ENCODE measurements at places on chromosomes 2 and 18.

DNA sequence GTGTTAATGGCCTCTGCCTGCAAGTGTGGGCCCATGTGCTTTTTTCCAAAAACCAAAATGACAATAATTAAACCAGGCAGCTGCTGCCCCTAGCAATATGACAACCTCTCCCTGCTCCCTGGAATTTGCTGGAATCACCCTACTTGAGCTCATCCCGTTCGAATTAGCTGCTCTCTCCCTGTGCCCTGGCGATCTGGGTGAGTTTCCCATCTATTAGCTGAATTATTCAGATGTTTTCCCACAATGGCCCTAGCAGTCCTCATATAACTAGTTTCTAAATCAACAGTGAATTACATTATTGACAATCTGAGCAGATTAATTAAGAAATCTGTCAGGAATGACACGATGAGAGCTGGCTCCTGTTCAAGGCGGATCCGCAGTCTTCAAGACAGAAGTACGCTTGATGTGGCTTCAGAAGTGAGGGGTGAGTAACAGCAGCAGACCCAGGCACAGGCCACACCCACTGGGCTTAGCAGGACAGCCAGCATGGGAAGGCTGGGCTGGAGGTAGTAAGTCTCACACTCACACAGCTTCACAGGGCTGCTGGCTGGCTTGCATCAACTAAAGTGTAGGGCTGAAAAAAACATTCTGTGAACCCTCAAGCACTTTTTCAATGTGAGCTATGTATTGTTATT, 366.2 kb upstream of the ID2 start:
- H3K27ac ChIP-seq = no peak overlapping the region
- H3K4me1 ChIP-seq = peaks cover 53% of the 10 kb centered on the region
- no peak for DNase-seq
- H3K36me3 ChIP-seq = peaks cover 8% of the 10 kb centered on the region
- H3K27me3 ChIP-seq = peaks cover 17% of the 10 kb centered on the region

DNA sequence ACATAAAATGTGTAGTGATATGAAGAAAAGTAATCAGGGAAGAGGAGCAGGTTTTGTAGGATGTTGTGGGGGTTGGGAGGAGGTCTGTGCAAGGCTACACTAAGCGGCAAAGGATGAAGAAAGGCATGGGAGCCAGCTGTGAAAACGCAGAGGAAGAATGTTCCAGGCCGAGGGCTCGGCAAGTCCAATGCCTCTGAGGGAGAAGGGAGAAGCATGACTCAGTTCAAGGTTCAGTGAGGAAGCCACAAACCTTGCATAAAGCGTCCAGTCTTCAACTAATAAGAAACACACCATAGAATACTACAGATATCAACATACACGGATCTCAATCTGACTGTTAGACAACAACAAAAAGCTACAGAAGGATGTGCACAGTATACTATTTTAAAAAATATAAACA, 16.2 kb downstream of the EPB41L3 start:
- peaks cover 1% of the 10 kb centered on the region for H3K27me3 ChIP-seq
- no peak overlapping the region for H3K27ac ChIP-seq
- H3K36me3 ChIP-seq = no peaks in the 10 kb centered on the region

- DNase-seq = no peak
- H3K36me3 ChIP-seq = no peaks in the 10 kb centered on the region
- no peak overlapping the region for H3K4me3 ChIP-seq
- peaks cover 25% of the 10 kb centered on the region for H3K27me3 ChIP-seq
- peaks cover 29% of the 10 kb centered on the region for H3K4me1 ChIP-seq
- no peak overlapping the region for H3K27ac ChIP-seq
Measured at GRCh38 chr2:68390586-68390985, 25.5 kb downstream of the PLEK start.

- H3K36me3 ChIP-seq = peaks cover 58% of the 10 kb centered on the region
- peak overlapping the region; percentile 97 for H3K4me3 ChIP-seq
- H3K27ac ChIP-seq = peak overlapping the region; percentile 98
Measured at GRCh38 chr2:234496055-234496834, 636 bp downstream of the ARL4C start.

- no peaks in the 10 kb centered on the region for H3K27me3 ChIP-seq
- H3K27ac ChIP-seq = no peak overlapping the region
- H3K4me1 ChIP-seq = no peaks in the 10 kb centered on the region
- no peak for DNase-seq
- H3K4me3 ChIP-seq = no peak overlapping the region
- H3K36me3 ChIP-seq = no peaks in the 10 kb centered on the region
Measured at GRCh38 chr2:6394276-6394675, 471.4 kb downstream of the CMPK2 start.

All from activated CD4-positive, alpha-beta T cell treated with anti-CD3 and anti-CD28 coated beads, Interleukin-2, amount 10 ng/mL, durations not matched to agents 7 days and 5 days (primary cell).